Endothelial cell of umbilical vein (primary cell): ENCODE measurements at places on chromosomes 12 and 14. TPM values are rescaled to one million over a fixed set of nuclear protein-coding genes. Genes with fewer than 3 reads are reported as not detected.

Gene CMAS
- polyA plus RNA-seq: 5.6 and 8.5 TPM in 2 replicates

Gene CMA1
- polyA plus RNA-seq: not detected in 2 replicates

Gene ZBTB25
- 3.2 and 3.7 TPM in 2 replicates for polyA plus RNA-seq

Gene IL26
- not detected in 2 replicates for polyA plus RNA-seq

Gene KCNA1
- polyA plus RNA-seq: not detected in 2 replicates

DNA sequence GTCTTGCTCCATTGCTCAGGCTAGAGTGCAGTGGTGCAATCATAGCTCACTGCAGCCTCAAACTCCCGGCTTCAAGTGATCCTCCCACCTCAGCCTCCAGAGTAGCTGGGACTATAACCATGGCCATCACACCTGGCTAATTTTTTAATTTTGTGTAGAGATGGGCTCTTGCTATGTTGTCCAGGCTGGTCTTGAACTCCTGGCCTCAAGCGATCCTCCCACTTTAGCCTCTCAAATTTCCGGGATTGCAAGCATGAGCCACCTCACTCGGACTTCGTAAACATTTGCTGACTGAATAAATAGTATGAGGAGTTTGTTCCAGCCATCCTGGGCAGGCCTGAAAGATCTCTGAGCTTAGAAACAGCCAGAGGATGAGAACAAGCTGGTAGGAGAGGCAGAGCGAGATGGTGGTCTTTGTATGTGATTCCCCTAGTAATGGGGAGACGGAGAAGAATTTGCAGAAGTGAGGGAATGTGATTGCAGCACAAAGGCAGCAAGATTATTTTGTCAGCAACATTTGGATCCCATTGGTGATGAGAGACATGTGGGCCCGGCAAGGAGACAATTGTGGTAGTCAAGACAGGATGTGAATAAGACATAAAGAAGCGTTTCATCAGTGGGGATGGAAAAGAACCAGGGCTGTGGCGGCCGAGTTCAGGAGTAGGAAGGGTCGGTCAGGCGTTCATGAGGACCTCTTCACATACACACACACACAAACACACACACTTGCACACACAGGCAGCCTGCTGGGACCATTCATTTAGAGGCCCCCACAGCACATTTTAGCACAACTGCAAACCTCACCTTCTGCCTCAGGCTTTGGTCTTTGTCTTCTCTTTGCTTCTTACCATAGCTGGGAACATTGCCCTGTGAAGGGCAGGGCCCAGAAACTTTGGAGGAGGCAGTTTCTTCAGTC lies 155.5 kb downstream of the ZFP36L1 start:
- no peak for DNase-seq

DNA sequence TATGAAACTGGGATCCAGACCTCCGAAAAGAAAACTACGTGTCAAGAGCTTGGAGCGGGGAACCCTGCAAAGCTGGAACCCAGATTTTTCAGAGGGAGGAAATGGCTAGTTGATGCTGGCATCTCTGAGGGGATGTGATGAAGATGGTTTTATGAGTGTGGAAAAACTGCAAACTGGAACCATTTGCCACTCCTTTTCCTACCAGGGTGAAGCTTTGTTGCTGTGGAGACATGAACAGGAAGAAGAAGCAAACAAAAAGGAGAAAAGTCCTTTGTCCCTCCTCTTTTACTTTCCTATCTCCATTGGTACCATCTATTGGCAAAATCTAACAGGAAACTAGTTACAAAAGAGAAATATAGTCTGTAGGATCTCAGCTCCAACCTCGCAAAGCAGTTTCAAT lies 39.2 kb downstream of the CDK17 start:
- peak; percentile 77 for DNase-seq

DNA sequence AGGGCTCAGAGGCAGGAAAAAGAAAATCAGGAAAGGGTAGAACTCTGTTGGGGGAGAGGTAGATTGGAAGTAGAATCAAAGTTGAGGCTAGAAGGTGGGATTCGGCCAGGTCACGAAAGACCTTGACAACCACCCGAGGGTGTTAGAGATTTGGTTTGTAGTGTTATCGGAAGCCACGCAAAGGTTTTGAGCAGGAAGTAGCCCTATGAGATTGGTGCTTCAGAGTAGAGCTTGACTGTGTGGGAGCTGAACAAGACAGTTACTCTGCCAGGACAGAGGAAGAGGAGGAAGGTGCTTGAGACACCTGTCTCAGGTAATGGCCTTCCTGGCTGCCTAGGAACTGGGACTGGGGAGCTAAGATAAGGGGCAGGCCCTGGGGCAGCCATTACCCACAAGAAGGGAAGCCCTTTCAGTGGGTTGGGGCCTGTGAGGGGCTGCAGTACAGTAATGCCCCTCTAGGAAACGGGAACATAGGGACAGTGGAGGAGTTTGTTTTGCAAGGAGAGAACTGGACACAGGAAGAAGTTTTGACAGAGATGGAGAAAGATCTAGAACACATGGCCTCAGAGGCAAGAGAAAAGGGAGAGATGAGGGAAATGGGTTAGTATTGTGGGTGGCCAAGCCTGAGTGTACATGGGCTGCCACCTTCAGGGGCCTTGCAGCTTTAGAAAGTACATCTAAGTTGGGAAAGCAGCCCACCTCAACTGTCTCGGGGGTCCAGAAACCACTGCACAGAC lies 73.5 kb downstream of the RIN3 start:
- DNase-seq: no peak

- no peak for DNase-seq
These were observed 75.8 kb downstream of the RIN3 start for GRCh38 chr14:92589213-92589852.

DNA sequence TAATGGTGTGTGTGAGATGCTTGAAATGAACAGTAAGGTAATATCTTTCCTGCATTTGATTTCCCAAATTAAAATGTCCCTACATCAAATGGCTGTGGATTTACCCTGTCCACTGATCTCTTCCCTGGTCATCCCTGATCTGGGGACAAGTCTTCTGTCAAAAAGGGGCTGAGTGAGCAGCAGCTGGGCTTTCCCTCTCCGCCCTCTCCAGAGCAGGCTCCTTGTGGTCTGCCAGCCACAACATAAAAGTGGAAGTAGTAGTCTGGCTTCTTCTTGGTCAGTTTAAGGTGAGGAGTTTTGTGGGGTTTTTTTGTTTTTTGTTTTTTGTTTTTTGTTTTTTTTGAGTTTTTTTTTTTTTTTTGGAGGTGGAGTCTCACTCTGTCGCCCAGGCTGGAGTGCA lies 25.2 kb upstream of the PLXNC1 start:
- DNase-seq: no peak

GRCh38 chr12:11875414-11875935 lies 195.3 kb upstream of the BCL2L14 start:
- DNase-seq: peak; percentile 45

DNA sequence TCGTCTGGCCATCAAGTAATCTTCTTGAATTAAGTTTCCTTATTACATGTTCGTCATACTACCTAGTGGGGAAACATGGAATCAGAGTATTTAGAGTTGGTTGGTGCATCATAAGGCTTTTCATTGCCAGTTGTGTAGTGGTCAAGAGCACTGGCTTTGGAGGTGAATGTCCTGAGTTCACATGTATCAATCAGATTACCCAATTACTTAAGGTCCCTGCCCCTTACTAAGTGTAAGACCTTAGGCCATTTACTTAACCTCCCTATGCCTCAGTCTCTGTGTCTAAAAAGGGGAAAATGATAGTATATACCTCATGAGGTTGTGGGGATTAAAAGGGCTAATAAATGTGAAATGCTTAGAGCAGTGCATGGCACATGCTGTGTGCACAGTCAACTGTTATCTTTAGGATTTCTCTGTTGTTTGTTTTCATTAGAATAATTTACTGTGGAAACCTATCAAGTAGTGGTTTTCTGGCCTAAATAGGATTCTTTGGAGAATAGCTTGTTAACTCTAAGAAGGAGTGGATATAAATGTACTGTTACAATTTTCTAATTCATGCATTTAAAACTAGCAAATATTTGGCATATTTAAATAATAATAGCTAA lies 27.0 kb downstream of the MSRB3 start:
- DNase-seq: no peak
